SW 1271 (cell line): ENCODE measurements at places on chromosomes 13 and 19.

DNA sequence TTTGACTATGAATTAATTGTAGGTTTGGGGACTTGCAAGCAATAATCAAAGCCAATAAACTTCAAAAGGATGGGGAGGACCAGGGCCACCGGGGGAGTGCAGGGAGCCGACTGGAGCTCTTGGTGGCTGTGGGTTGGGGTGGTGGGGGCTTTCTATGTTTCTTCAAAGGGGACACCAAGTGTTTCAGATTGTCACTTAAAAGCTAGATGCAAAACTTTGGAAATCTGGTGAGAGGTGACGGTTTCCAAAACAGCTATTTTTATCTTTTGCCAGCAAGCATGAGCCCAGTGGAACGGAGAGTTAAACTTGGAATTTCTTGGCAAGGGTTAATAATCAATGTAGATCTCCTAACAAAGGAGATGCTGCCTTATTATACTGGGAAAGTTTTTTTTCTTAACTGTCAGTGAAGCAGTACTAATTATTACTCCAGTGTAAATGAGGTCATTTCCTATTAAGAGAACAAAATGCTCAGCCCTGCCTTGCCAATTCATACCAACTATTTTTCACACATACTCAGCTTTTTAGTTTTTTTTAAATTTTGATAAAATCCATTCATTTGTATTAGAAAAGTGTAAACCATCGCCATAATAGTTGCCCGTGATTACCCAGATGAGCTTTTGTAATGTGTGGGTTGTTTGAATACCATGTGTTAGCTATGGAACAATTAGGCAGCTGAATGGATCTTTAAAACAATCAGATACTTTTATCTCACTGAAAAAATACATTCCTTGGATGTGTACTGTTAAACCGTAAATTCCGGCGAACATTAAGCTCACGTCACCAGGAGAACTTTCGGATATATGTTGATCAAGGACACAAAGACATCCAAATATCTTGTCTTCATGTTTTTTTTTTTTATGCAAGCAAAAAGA lies 95.9 kb upstream of the ZNF536 start:
- no peak for DNase-seq

- DNase-seq = no peak
Observed at GRCh38 chr19:35155981-35156672, 1.6 kb downstream of the FXYD5 start.

DNA sequence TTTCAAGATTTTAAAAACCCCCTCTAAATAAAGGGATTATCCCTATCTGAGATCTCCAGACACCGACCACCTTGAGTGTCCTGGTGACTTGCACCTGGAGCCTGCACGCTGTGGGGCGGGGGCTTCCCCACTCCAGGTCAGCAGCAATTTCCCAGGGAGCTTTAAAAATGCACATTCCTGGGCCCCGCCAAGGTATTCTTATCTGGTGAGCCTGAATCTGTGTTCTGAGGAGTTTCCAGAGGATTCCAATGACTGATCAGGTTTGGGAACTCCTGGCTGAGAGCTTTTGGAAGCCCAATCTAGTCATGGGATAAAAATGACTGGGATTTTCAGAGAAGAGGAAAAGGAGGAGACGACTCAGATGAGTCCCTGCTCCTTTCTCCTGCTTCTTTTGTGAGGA lies 66.1 kb downstream of the FGF9 start:
- no peak for DNase-seq

GRCh38 chr13:80374444-80374843 lies 33.5 kb upstream of the SPRY2 start:
- no peak for DNase-seq

- DNase-seq = no peak
Observed at GRCh38 chr13:62129000-62129551, 713.4 kb upstream of the PCDH20 start.

DNA sequence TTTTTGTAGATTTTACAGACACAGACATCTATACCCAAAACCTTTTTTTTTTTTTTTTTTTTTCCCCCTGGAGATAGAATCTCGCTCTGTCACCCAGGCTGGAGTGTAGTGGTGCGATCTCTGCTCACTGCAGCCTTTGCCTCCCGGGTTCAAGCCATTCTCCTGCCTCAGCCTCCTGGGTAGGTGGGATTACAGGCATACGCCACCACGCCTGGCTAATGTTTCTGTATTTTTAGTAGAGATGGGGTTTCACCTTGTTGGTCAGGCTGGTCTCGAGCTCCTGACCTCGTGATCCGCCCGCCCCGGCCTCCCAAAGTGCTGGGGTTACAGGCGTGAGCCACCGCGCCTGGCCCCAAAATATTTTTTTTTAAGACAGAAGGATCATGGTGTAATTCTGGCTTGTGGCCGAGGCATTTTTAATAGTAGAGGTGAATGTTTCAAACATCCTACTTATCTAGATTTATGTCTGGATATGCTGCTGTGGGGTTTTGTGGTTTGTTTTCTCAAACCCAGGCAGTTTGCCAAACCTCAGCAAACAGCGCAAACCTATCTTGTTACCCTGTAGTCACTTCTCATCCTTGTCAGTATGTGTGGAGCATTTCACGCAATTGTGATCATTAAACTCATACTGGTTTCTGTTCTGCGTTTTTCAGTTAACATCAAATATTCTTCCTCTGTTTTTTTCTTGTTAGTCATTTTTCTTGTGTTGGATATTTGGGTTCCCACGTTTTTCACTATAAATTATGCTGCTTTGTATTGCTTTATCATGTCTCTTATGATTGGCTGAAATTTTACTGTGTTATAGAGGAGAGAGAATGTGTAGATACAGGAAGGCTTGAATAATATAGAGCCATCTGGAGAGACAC lies 36.2 kb upstream of the GARRE1 start:
- no peak for DNase-seq

DNA sequence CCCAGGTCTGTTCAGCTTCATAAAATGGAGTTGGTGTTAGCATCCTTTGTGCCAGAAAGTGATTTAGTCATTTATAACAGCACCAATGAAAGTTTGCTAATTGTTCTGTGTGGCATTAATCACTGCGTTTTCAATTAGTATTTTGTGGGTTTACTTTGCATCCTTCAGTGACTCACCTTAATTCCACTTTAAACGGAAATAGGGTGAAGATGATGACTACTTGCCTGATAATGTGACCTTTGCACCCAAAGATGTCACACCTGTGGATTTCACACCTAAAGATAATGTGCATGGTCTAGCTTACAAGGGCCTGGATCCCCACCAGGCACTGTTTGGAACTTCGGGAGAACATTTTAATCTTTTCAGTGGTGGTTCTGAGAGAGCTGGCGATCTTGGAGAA lies 15.0 kb downstream of the GPATCH1 start:
- no peak for DNase-seq

DNA sequence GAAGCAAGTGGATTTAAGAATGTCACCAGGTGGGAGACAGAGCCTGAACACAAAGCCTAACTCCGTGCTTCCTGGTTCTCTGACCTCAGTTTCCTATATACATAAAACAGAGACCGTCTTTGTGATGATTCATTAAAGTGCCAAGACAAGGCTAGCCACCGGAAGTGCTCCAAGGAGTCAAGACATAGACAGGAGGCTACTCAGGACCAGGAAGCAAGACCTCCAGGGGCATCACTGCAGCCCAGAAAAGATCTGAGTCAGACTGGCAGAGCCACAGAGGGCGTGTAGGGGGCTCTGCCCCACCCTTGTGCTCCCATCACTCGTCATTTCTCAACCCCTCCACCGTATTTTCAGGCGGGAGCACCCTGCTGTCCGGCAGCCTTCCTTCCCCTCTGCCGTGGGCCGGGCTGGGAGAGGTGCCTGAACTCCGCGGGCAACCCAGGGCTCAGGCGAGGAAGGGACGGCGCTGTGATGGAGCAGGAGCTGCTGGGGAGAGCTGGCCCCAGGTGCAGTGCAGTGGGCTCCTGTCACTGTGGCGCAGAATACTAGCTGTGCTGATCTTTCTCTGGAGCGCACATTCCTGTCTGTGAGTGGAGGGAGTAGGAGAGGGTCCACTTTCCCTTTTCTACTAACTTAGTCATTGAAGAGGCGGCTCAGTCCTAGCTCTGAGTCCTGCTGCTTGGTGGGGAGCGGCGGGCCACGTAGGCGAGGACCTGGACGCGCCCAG lies 134.7 kb upstream of the GPR12 start:
- DNase-seq = no peak

DNA sequence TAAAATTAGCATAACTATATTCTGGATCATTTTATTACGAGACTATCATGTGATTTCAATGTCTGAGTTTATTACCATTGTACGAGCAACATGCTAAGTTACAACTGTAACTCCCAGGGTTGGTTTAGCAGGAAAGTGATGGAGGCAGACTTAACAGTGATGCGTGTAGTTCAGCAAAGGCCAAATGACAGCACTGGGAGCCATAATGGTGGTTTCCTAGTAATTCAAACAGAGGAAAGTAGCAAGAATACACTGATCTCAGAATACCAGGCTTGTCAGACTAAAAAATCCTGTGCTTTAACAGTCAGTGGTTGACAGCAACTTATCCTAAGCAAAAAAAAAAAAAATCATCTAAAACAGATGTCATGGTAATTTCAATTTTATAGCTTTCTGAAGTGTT lies 229.6 kb downstream of the KLF12 start:
- no peak for DNase-seq

- no peak for DNase-seq
Observed at GRCh38 chr13:73697166-73697565, 437.0 kb downstream of the KLF12 start.

- DNase-seq = no peak
Observed at GRCh38 chr13:113548171-113548641, 36.3 kb upstream of the TFDP1 start.

GRCh38 chr13:62512194-62513141 lies 1096.8 kb upstream of the PCDH20 start:
- DNase-seq = peak; percentile 22

- DNase-seq = no peak
Observed at GRCh38 chr13:106340249-106340648, 195.2 kb downstream of the EFNB2 start.

DNA sequence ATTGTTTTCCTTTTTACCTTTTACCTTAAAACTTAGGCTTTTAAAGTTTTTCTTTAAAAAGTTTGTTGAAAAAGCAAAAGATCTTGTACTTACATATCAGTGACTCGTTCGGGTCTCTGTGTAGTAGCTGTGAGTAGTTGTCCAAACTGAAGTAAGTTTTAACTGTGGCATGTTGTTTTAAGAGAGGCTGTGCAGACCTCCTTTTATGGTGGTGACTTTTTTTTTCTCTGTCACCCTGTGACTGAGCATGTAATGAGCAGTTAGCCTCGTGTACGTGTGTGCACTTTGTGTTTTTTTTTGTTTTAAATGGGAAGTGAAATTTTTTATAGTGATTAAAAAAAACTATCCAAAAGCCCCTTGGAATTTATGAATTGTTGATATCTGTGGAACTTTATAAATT lies at the start of gene GPR183:
Gene GPR183 (minus strand): TSS at position 153 of the 400 bp plus-strand sequence. CDS start 11,254 bp downstream, outside the sequence.
- no peak for DNase-seq

DNA sequence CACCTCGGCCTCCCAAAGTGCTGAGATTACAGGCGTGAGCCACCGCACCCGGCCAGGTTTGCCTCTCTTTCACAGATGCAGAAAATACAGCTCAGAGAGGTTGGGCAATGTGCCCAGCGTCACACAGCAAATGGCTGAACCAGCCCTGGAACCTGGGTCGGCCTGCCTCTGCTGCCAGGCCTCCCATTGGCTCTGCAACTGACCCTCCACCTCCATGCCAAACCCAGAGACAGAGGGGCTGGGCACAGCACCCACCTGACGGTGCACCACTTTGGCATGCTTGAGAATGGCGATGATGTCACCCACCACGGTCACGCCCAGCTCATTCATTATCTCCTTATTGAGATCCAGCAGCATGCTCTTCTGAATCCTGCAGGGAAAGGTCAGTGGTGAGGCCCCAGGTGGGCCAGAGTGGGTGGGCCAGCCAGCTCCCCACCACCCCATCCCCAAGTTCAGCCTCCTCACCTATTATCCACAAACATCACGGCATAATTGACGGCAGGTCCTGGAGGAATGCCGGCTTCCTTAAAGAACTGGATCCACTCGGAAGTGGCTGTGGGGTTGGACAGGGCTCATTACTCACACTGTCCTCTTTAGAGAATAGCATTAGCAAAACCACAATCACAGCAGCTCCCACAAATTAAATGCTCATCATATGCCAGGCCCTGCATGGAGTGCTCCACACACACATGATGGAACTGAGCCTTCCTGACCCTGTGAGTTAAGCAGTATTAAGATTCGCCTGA lies 12.2 kb downstream of the C19orf47 start:
- no peak for DNase-seq

DNA sequence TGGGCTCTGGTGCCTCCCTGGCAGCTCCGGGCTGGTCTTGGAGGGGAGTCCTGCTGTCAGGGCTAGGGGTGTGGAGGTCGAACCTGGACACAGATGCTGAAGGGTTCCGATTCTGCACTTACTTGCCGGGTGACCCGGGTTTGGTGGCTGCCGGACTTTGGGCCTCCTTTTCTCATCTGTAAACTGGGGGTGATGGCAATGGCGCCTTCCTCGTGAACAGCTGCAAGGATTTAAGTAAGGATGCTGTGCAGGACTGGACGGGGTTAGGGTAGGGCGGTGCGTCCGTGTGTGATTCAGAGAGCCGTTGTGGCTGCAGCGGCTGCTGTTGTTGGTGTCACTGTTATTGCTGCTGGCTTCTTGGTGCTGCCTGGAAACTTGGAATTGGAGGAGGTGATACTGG lies 2.4 kb downstream of the HPN start:
- DNase-seq = no peak

GRCh38 chr13:32024750-32025149 lies 6.8 kb upstream of the FRY start:
- no peak for DNase-seq

DNA sequence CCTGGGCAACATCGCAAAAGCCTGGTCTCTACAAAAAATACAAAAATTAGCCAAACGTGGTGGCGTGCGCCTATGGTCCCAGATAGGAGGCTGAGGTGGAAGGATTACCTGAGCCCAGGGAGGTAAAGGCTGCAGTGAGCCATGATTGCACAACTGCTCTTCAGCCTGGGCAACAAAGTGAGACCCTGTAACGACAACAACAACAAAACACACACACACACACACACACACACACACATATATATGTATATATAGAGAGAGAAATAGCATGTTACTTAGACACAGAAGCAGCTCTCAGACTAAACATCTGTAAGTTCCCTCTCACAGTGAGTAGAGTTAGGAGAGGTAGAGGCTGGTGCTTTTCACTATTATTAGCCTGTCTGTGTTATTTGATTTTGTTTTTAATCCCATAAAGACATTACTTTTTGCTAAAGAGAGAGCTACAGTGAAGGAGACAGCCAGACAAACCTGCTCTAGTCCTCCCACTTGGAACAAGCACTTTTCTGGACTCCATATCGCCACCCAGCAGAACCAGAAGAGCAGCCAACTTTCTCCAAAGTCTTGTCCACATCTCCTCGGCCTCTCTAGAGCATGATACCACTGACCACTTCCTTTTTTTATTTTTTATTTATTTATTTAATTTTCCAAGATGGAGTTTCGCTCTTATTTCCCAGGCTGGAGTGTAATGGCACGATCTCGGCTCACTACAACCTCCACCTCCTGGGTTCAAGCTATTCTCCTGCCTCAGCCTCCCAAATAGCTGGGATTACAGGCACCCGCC lies 2.8 kb upstream of the LIN7B start:
- no peak for DNase-seq

GRCh38 chr13:49481788-49482187 lies 14.0 kb upstream of the PHF11 start:
- DNase-seq = no peak

- DNase-seq = no peak
Observed at GRCh38 chr13:49366841-49367240, 77.0 kb downstream of the CAB39L start.

- no peak for DNase-seq
Observed at GRCh38 chr13:38647312-38647711, 39.6 kb upstream of the FREM2 start.
